ENCODE measurements at places on chromosomes 12 and 14. TPM values are rescaled to one million over a fixed set of nuclear protein-coding genes. Genes with fewer than 3 reads are reported as not detected.

Gene KRT79
- total RNA-seq = not detected

Gene CCDC177
- not detected for total RNA-seq

Gene CPNE6
- total RNA-seq = 1.4 TPM

Gene ASCL1
- total RNA-seq = not detected

Gene PTPRO
- total RNA-seq = 1.2 TPM

Gene TMEM106C
- total RNA-seq = 37.5 TPM

Gene KRT75
- not detected for total RNA-seq

Gene MYH6
- 170 TPM for total RNA-seq

Gene NINJ2
- total RNA-seq = 3.9 TPM

Gene PLEKHD1
- total RNA-seq = 0.13 TPM

Gene PTGER2
- 0.75 TPM for total RNA-seq

Gene SLC25A47
- not detected for total RNA-seq

Gene KRT5
- not detected for total RNA-seq

Gene C12orf60
- 2.5 TPM for total RNA-seq

Gene TAS2R42
- total RNA-seq = not detected

Gene CD69
- total RNA-seq = 0.24 TPM

Gene KLRB1
- total RNA-seq = 0.38 TPM

Gene VSX2
- not detected for total RNA-seq

Gene PPP1R1A
- total RNA-seq = 37.9 TPM

Gene CELA1
- not detected for total RNA-seq

Gene PLEKHA5
- 65.4 TPM for total RNA-seq

Gene CLEC1B
- total RNA-seq = not detected

Gene TAS2R43
- total RNA-seq = 0.32 TPM

Gene LRRC9
- 0.24 TPM for total RNA-seq
